ENCODE measurements at places on chromosomes 2 and 18.

DNA sequence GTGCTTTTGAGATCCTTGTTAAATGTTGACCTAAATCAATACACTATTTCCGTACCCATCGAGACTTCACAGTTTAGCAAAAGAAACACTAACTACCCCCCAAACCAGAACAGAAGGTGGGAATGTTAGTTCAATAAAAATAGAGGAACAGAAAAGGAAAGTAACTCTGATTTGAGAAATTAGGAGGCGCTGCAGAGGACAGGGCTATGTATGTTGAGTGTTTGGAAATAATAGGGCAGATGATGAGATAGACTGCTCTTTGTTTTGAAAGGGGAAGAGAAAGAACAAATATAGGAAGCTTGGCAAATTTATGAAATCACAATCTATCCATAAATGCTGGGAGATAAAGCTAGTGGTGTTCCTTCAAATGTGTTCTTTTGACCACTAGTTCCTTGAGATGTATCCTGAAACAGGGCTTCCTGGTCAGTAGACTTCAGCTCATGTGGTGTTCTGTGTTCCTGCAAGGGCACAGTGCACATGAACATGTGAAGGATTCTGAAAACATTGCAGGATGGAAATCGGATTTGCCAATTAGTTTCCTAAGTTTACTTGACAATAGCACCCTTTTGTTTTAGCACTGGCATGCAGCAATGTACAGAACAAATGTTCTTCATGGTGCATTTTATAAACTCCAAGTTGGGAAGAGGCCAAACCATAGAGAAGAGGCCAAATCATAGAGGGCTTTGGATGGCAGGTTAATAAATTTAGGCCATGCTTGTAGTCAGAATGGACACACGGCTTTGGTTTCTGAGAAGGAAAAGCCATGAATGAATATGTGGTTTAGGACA is 39.8 kb downstream of the RHBDD1 start:
- DNase-seq: no peak

- peak; percentile 79 for DNase-seq
Measured at GRCh38 chr2:224252631-224253030, 149.3 kb downstream of the FAM124B start.

DNA sequence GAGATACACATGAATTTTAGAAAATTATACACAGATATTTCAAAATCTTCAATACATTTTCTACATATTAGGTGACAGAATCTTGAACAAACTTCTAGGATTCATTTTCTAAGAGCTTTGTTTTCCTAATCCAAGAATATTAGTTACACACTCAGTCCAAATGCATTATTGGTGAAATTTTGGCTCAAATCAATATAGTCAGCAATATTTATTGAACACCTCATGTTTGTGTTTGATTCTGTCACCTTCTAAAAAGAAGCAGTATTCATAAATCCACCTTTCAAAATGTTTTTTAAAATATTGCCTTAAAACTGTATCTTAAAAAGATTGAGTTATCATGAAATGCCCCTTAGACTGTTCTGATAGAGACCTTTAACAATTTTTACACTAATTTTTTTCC is 40.2 kb downstream of the KCNH7 start:
- no peak for DNase-seq

DNA sequence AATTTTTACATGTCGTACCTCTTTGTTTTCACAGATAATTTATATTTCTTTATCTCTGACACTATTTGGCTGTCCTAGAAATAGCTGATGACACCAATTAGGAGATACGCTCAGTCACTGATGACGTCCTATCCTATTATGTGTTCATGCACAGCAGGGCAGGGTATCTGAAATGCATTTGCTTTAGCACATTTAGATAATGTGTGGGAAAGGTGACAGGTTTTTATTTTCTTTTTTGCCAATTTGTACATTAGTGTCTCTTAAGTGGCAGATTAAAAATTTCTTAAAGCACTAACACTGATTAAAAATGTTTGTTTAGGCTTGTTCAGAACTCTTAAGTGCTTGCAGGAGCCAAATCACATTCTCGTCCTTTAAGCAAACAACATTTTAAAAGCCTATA is 39.7 kb downstream of the CDC42EP3 start:
- no peak for DNase-seq

GRCh38 chr2:25280051-25280687 is 61.6 kb downstream of the DNMT3A start:
- DNase-seq: no peak

DNA sequence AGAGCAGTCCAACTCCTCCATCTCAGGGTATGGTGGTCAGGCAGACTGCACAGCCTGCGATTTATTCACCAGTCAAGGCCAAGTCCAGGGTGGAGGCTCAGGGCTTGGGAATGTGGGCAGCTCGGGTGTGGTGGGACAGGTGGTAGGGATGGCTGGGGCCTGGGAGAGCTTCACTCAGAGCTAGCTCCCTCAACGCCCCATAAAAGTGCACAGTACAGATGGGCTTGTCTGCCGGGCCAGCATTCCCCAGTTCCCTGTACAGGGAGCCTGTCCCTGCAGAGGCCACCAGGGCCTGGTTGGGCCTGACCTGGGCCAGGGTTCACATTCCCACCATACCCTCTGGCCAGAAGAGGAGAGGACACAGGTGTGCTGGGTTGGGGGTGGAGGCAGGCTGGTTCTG is 49.2 kb upstream of the OTOS start:
- no peak for DNase-seq

DNA sequence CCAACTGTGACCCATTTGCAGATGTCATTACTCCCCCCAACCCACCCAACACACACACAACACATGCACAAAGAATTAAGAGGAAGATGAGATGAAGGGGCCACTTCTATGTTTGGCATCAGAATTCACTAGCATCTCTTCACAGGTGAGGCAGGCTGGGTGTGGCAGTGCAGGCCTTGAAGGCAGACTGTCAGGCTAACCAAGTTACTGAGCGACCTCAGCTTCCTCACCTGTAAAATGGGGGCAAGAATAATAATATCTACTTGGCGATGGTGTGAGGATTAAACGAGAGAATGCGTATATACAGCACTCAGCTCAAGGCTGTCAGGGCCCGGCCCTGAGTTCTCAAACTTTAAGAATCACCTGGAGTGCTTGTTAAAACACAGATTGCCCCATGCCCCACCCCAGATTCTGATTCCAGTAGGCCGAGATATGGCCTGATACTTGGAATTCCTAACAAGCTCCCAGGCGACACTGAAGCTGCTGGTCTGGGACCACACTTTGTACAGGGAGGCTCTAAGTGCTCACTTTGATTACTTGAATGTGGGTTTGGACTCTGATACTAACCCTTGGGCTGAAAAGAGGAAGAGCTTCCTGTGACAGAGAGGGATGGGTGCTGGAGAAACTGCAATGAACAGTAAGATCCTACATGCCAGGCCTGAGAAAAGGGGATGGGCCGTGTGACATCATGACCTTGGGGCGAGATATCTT is 1.1 kb downstream of the ACTG2 start:
- DNase-seq: no peak

DNA sequence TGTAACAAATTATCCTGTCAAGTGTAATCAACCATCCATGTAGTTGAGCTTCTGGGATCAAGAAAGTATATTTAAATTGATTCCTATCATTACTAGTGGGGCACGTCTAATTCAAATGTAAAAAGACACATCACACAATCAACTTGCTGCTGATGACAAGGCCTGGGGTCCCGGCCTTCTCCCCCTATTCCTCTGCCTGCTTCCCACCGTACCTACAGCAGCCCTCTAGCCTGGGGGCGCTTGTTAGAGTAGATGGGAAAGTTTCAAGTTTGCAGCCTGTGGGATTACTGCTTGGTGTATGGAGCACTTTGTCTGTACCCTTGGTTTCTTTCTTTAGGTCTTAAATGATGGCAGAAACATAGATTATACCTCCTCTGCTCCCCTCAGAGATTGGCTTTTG is 333.3 kb upstream of the KYNU start:
- DNase-seq: no peak

DNA sequence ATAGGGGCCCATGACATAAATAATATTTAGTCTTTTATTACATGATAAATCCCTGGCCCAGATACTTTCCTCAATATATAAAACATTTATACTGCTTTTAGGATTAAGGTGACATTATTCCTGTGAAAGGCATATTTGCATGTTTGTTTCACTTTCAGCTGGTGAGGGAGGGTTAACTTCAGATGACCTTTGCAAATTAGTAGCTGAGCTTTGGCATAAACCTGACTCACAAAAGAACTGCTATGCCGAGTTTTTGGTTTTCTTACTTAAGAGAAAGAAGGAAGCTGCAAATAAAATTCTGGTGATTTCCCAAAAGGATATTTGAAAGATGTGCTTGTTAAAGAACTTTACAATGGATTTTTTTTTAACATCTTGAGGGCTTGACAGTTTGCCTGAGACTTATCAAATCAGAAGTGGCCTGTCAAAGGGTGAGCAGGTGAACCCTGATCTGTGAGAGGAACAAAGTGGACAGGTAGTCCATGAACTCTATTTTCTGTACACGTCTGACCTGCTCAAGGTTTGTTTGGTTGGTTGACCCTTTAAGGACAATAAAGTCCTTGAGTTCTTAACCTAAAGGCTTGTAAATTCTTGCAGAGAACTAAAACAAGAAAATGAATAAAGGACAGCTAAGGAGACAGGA is 93.5 kb downstream of the FAM124B start:
- DNase-seq: no peak

- no peak for DNase-seq
Measured at GRCh38 chr18:5759194-5759593, 136.1 kb downstream of the TMEM200C start.

- no peak for DNase-seq
Measured at GRCh38 chr2:171655586-171655985, 31.7 kb upstream of the DYNC1I2 start.

GRCh38 chr2:32464431-32464830 is 107.6 kb downstream of the BIRC6 start:
- DNase-seq: no peak

DNA sequence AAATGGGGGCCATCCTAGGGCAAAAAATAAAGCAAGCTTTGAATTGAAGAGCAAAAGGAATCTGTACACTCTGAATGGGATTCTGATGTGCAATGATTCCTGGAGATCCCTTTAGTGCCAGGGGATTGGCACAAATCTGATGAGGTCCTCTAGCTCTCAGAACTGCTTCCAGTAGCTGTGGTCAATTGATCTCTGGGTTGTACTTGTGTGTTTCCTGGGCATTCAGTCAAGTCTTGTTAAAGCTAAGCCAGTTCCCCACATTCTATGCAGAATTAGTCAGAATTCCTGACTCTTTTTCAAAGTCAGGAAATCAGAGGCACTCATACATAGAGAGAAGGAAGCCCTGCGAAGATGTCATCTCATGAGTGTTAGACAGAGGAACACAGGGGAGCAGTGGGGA is 161.3 kb downstream of the DNER start:
- DNase-seq: peak; percentile 24

GRCh38 chr18:11976315-11977152 is 4.8 kb upstream of the IMPA2 start:
- peak; percentile 54 for DNase-seq

DNA sequence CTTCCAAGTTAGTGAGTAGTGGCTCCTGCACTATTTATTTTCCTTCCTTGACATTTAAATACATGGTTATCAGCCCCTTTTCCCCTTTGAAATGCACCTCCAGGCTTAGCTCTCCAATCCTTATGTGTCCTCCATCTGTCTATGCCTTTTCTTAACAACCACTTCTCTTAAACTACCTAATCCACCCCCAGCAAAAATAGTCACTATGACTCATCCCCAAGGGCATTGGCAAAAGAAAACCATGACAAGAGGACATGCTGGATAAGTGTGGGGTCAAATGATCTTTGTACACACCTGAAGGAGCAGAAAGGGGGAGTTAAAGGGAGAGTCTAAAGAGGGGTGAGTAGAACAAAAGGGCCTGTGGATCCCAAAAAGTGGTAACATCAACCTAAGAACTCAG is 127.2 kb downstream of the ANKRD44 start:
- DNase-seq: no peak

GRCh38 chr18:35410561-35410960 is 33.4 kb upstream of the ZNF396 start:
- no peak for DNase-seq

DNA sequence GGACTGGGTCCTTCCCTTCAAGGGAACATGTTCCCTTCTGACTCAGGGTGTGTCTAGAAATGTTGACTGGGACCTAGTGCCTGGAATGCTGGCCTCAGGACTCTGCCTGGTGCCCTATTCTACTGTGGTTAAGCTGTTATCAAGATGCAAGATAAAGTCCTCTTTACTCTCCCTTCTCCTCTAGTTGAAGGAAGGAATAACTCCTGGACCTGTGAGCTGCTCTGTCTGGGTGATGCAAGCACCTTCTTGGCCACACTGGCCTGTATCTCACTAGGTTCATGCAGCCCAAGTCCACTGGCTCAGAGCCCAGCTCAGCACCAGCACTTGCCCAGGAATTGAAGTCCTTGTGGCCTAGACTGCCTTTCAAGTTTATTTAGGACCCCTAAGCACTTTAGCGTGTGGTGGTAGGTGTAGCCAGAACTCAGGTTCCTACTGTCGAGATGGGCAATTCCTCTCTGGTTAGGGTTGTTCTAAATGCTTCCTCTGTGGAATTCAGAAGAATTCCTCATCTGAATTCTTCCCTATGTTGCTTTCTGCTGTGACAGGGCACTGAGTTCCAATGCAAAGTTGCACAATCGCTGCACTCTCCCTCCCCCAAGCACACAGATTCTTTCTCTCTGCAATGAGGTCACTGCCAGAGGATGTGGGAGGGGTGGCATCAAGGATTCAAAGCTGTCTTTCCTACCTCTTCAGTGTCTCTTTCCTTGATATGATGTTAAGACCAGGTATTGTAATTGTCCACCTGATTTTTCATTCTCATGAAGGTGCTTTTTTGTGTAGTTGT is 54.7 kb downstream of the VWC2L start:
- peak; percentile 7 for DNase-seq

- DNase-seq: no peak
Measured at GRCh38 chr2:175034716-175035115, 29.5 kb upstream of the CHN1 start.

DNA sequence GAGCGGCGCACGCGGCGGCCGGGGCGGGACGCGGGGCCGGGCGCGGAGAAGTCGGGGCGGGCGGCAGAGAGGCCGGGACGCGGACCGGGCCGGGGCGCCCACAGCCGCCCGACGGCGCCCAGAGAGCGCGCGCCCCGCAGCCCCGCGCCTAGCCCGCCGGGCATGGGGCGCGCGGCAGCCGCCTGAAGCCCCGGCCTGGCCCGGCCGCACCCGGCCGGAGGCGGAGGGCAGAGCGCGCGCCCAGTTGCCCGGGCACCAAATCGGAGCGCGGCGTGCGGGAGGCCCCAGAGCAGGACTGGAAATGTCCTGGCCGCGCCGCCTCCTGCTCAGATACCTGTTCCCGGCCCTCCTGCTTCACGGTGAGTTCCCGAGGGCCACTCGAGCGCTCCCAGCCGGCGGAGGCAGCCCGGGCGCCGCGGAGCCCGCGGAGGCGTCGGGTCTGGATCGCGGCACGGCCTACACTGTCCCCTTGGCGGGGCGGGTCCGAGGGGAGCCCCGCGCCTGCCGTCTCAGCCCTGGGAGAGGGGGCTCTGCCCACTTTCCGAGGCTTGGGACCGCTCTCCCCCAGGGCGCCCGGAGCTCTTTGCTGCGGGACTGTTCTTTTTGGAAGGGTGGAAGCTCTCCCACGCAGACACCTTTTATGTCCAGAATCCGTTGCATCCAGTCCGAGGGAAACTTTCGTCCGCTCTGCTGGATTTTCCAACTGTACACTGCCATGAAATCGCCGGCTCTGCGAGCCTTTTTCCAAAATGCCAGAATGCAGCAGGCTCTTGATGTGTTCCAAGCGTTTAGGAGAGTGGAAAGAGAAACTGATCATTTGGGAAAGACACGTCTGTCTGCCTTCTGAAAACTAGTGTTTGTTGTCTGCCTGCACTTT is 484 bp downstream of the APCDD1 start:
- no peak for DNase-seq

Measured in HFFc6 (cell line).